ENCODE measurements at places on chromosomes 5 and 9.
A peak's percentile ranks its signal among the peaks of the same experiment; 100 is the strongest.

GRCh38 chr9:86487838-86488233 lies 133.6 kb upstream of the TUT7 start:
- no peak for DNase-seq

- DNase-seq, result no peak
These were observed 64.3 kb upstream of the UBAC1 start for GRCh38 chr9:136025481-136025880.

DNA sequence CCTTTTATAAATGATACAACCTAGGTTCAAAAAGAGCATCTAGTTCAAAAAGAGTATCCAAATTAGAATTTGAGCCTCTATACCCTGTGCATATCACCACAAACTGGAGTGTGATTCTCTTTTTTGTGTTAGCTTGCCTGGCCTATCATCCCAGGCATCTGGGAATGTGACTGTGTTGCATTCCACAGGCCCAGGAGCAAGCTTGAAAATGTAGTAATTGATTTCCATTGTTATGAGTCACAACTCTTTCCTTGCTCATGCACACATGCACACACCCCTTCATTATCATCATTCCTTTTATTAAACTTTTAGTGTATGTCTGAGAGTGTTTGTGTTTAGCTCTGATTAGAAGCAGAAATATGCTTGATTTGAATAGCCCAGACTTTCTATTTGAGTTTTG lies 75.2 kb downstream of the FCHO2 start:
- no peak for DNase-seq

DNA sequence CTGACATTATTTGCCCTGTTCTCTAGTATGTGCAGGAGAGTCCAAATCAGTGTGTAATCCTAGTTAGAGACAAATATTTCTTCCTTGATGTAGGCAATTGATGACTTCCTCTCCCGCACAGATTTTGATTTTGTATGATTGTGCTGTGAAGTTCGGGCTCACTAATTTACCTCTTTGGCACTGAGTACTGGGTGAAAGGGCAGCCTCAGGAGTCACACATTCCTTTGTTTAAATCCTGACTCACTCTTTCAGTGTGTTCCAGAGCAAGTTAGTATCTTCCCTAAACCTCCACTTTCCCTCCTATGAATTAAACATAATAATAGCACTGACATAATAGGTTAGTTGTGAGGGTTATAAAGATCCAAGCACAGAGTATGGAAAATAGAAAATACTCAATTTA lies 269.7 kb downstream of the ISL1 start:
- no peak for DNase-seq

DNA sequence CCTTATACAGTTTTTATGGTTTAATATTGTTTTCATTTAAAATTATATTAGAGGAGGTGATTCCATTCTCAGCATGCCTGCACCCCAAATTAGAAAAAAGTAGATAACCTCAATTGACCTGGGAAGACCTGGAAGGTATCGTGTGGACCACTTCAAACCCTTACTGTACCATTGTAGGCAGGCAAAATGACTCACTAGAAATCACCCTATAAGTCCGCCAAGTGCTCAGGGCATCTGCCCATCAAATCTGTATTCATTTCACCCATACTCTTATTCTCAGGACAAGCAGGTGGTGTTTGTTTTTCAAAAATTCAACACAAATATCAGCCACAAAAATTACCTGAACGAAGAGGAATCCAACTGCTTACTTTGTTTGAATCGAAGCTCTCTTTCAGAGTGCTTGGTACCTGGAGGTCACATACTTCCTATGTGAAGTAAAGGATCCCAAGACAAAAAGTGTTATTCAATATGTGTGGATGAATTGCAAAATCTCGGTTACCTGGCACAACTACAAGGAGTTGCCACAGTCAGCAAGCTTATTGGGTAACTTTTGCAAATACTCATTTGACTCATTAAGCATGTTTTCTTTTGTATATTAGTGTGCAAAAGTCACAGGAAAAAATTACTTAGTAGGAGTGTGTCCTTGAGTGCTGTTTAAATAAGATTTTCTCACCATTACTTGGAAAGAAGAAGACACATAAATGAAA lies 216.2 kb downstream of the ENC1 start:
- DNase-seq, result no peak

DNA sequence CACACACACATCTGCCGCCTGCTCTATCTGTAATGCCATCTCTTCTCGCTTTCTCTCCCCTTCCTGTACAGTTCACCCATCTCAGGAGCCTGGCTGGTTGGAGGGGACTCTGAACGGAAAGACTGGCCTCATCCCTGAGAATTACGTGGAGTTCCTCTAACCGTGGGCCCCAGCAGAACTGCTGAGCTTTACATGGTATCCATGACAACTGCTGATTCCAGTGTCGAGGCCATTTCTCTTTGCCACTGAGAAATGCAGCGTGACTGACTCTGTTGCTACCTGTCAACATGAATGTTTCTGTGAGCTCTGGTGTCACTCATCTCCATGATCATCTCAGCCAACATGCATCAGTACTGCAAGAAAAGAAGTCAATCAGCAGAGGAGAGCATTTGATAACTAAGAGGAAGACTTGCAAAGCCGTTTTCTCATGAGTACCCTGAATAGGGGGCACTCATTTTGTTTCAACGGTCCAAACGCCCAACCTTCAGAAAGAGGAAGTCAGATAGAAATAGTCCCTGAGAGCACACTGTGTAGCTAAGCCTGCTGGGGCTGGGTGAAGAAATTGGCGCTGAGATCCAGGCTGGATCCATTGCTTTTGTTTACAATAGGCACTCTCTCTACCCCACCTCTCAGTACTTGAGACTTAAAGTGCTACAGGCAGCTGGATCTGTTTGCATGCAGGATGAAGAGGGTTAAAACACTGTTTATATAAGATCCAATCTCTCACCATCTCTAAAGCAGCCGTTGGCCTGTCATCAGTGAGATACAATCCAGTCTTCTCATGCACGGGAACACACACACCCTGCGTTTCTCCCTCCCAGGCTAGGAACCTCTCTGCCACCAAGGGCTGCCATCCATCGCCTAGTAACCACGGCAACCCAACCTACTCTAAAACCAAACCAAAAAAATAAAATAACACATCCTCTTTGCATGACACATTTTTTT lies 180.9 kb downstream of the NR3C1 start:
- DNase-seq, result no peak

DNA sequence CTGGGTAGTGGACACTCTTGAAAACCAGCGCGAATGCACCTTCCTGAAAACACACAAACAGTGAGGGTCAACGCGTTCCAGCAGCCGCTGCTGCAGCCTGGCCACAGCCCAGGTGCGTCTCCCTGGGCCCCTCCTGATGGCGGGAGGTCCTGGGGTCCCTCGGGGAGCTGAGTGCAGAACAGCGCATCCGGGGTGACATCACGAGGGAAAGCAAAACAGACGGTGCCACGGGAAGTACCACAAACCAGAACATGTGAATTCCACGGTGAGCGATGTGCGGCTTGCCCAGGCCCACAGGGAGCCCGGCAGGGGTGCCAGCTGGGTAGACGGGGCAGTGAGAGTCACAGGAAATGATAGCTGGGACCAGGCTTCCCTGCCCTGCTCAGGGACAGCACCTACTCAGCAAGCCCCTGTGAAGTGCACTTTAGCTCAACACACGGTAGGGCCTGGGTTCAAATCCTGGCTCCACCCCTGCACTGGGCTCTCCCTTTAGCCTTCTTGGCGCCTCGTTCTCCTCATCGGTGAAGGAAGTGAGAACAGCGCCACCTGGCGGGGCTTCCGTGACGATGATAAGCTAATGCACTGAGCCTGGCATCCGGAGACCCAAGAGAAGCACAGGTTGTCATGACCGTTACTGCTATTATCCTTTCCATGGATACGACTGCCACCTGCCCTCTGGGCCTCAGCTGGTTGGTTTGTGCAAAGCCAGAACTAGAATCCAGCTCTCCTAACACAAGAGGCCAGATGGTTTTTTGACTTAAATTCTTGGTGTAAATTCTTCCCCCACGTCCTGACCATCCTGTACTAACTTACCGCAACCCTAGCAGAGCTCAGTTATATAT lies 24.6 kb downstream of the GFPT2 start:
- DNase-seq, result peak; percentile 72

DNA sequence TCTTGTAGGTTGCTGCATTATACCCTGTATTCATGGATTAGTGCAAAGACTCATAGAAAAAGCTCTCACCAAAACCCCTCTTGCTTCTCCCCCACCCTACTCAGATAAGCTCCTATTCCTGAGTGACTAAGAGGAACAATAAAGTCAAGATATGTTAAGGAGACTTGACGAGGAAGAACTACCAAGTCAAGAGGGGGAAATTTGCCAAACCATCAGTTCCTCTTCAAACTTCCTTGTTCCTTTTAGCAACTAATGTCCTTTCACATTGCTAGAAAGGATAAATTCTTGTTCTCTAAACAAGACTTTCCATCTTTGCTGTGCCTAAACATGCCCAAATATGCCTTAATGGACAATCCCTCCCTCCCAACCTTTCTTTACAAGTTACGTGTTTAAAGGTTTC lies 27.0 kb downstream of the CNOT8 start:
- no peak for DNase-seq

GRCh38 chr5:68243681-68244080 lies 28.1 kb downstream of the PIK3R1 start:
- DNase-seq, result no peak

GRCh38 chr5:179265514-179266290 lies 79.6 kb downstream of the ADAMTS2 start:
- no peak for DNase-seq

GRCh38 chr5:167285591-167285990 lies 1005.9 kb upstream of the WWC1 start:
- no peak for DNase-seq

DNA sequence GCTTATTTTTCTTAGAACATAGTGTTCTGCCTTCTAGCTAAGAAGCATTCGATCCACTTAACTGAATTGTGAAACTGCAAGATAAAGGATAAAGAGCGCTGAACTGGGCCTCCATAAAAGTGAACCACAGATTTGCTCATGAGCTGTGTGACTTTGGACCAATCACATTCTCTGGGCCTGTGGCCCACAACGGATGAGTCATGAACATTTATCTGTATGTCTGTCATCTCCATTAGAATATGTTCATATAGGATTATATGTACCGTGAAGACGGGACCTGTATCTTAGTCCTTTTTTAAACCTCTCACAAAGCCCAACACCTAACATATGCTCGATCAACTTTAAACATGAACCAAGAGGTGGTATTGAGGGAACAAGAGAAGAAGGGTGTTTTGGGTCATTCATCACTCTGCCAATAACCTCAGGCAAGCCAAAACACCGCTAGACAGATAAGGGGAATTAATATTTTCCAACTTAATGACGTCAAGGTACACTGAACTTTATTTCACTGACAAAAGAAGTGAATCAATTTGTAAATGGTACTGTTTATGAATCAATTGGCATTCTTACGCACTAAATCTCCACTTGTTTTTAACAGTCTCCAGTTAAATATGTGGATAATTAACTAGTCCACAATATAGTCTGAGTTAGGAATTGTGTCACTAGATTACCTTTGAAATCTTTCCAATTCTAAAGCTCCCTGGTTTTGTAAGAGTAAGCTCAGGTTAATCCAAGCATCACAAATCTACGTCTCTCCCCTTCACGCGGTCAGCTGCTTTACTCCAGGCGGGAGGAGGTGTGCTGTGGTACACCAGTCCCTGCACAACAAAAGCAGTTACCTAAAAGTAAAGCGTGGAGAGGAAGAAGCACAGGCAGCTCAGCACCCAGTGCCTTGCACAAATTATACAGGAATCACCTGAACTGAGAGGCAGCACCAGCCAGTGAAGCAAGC lies 1.6 kb downstream of the TMEM245 start:
- no peak for DNase-seq

- no peak for DNase-seq
These were observed 21.7 kb downstream of the FAT2 start for GRCh38 chr5:151569132-151570046.

All from stimulated activated CD8-positive, alpha-beta memory T cell treated with anti-CD3 and anti-CD28 coated beads, Interleukin-4, amount 100 ng/mL, for 1 hour (primary cell).